ENCODE measurements at places on chromosomes 11 and 22. TPM values are rescaled to one million over a fixed set of nuclear protein-coding genes. Genes with fewer than 3 reads are reported as not detected.

The TRIM49 gene
- not detected for total RNA-seq

The SLC6A5 gene
- total RNA-seq: not detected

The DDI1 gene
- not detected for total RNA-seq

The CBLIF gene
- total RNA-seq: not detected

GRCh38 chr11:79055856-79056631 is 384.8 kb downstream of the TENM4 start:
- no peak overlapping the region for H3K27ac ChIP-seq
- H3K27me3 ChIP-seq: no peaks in the 10 kb centered on the region
- peaks cover 15% of the 10 kb centered on the region for H3K4me1 ChIP-seq
- no peak for DNase-seq
- no peak overlapping the region for H3K4me3 ChIP-seq

- H3K4me3 ChIP-seq: no peak overlapping the region
- H3K4me1 ChIP-seq: peaks cover 26% of the 10 kb centered on the region
- no peak overlapping the region for H3K27ac ChIP-seq
- DNase-seq: no peak
- H3K27me3 ChIP-seq: no peaks in the 10 kb centered on the region
Observed at GRCh38 chr11:26950260-26950719, 43.6 kb upstream of the FIBIN start.

DNA sequence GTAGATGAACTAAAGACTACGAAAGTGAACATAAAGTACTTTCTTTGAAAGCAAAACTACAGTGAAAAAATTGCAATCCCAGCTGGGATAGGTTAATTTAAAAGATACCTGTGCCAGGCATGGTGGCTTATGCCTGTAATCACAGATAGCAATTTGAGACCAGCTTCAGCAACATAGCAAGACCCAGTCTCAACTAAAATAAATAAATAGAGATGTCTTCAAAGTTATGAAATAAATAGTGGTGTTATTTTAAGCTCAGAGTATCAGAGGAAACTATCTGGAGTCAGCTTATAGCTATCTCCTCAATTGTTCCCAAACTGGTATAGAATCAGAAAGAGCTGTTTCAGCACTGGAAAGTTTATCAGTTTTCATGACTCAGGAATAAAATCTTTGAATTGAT is 17.3 kb upstream of the MMP13 start:
- H3K36me3 ChIP-seq: no peaks in the 10 kb centered on the region
- no peak overlapping the region for H3K27ac ChIP-seq
- H3K27me3 ChIP-seq: no peaks in the 10 kb centered on the region
- peaks cover 12% of the 10 kb centered on the region for H3K4me1 ChIP-seq

DNA sequence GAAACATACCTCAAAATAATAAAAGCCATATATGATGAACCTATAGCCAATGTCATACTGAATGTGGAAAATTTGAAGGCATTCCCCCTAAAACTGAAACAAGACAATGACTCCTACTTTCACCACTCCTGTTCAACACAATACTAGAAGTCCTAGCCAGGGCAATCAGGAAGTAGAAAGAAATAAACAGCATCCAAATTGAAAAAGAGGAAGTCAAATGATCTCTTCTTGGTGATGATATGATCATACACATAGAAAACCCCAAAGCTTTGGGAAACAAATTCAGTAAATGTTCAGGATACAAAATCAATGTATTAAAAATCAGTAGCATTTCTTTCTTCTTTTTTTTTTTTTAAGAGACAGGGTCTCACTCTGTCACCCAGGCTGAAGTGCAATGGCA is 109.9 kb downstream of the DLG2 start:
- H3K4me3 ChIP-seq: no peak overlapping the region
- no peak overlapping the region for H3K27ac ChIP-seq
- peaks cover 5% of the 10 kb centered on the region for H3K27me3 ChIP-seq
- H3K36me3 ChIP-seq: peaks cover 41% of the 10 kb centered on the region
- no peak for DNase-seq
- peaks cover 6% of the 10 kb centered on the region for H3K4me1 ChIP-seq

DNA sequence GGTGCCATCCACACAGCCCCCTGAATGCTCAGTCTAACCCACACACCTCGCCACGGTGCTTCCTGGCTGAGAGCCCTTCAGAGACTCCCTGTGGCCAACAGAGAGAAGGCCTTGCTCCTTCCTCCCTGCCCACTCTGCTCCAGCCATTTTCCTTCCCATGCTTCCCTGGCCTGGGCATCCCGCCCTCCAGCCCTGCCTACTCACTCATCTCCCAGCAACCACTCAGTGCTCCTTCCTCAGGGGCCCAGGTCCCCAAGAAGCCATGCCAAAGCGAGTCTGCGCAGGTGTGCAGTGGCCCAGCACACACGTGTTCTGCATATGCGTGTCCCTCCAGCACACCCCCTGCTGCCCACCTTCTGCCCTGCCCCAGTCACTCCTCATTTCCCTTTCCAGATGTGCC is 56.4 kb downstream of the NECTIN1 start:
- no peak overlapping the region for H3K27ac ChIP-seq
- peaks cover 5% of the 10 kb centered on the region for H3K4me1 ChIP-seq
- H3K36me3 ChIP-seq: peaks cover 53% of the 10 kb centered on the region

- H3K36me3 ChIP-seq: no peaks in the 10 kb centered on the region
- no peaks in the 10 kb centered on the region for H3K27me3 ChIP-seq
- no peak for DNase-seq
- peak overlapping the region; percentile 75 for H3K27ac ChIP-seq
Observed at GRCh38 chr11:12846786-12847615, 162.1 kb upstream of the RASSF10 start.

Measured in WTC11 (cell line).